ENCODE measurements at places on chromosomes 2 and 18. TPM values are rescaled to one million over a fixed set of nuclear protein-coding genes. Genes with fewer than 3 reads are reported as not detected.

Gene NEU2
- polyA plus RNA-seq, result not detected

Gene ALPP
- not detected for polyA plus RNA-seq

Gene NCKAP5
- polyA plus RNA-seq, result 7.3 TPM

Gene DSG4
- polyA plus RNA-seq, result not detected

Gene LBX2
- polyA plus RNA-seq, result 1.3 TPM

Gene CD207
- not detected for polyA plus RNA-seq

Gene SPATA3
- polyA plus RNA-seq, result not detected

Gene CACNB4
- polyA plus RNA-seq, result 5.1 TPM

Gene RIT2
- not detected for polyA plus RNA-seq

- DNase-seq, result no peak
Measured at GRCh38 chr2:196995757-196996314, 69.3 kb upstream of the PGAP1 start.

- DNase-seq, result no peak
Measured at GRCh38 chr2:57864926-57865325, 181.7 kb upstream of the VRK2 start.

- no peak for DNase-seq
Measured at GRCh38 chr2:212030709-212031108, 507.9 kb downstream of the ERBB4 start.

- no peak for DNase-seq
Measured at GRCh38 chr18:44709307-44710126, 28.8 kb downstream of the SETBP1 start.

GRCh38 chr18:42545825-42546224 is 569.7 kb downstream of the RIT2 start:
- DNase-seq, result peak; percentile 4

DNA sequence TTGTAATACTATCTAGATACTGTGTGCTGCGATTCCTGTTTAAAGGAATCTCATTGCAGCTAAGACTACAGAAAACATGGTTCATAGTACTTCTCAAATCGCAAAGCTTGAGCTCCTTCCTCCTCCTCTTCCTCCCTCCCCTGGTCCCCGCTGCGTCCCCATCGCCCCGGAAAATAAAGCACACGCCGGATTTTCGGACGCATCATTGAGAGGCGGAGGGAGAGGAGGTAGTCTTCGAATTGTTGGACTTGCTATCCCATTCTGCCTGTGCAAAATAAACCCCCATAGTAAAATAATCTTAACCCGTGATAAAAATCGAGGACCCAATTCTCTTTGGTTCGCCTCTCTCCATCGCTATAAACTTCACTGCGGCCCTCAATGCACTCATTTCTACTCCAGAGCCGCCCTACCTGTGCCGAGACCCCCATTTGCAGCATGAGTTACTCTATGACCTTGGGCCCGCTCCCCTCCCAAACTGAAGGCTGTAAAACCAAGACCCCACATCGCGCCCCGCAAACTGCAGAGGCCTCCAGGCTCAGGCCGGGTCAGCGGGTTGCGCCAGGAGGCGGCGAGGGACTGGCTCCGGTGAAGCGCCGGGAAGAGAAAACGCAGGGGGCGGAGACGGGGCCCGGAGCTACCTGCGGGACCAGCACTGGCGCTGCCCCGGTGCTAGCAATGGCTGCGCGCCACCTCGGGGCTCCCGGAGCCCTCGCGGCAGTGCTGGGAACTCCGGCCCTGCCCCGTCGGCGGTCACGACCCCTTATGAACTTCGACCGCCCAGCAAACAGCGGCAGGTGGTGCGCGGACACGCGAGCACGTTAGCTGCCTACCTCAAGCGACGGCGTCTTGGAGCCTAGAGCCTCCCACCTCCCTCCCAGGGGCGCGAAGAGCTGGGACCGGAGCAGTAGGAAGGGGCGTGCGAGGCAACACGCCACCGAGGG is 649 bp downstream of the ESCO1 start:
- DNase-seq, result no peak

GRCh38 chr2:156021146-156022040 is 311.1 kb downstream of the NR4A2 start:
- DNase-seq, result no peak

GRCh38 chr2:11920993-11921583 is 174.7 kb downstream of the LPIN1 start:
- no peak for DNase-seq

- no peak for DNase-seq
Measured at GRCh38 chr2:152072011-152072410, 26.8 kb downstream of the CACNB4 start.

DNA sequence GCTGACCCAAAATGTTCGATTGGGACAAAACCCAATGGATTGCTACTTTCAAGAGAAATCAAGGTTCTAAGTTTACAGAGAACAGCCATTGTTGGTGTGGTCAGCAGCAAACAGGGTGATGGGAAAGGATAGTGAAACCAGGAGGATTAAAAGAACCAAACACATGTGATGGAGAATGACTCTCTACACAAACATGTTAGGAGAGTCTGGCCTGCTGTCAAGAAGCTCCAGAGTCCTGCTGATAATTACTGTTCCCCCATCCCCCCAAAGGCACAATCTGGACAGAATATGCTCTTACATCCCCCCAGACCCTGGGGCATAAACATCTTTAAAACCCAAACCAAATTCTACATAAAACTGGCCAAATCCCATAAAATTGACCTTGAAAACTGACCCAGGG is 32.0 kb upstream of the ACYP2 start:
- DNase-seq, result no peak

GRCh38 chr2:121400201-121400600 is 115.2 kb upstream of the TFCP2L1 start:
- DNase-seq, result no peak

GRCh38 chr2:169131587-169132512 is 62.5 kb downstream of the DHRS9 start:
- DNase-seq, result peak; percentile 56

GRCh38 chr2:154556607-154557006 is 141.9 kb upstream of the KCNJ3 start:
- no peak for DNase-seq

- no peak for DNase-seq
Measured at GRCh38 chr18:75199327-75199726, 9.6 kb downstream of the PTGR3 start.

DNA sequence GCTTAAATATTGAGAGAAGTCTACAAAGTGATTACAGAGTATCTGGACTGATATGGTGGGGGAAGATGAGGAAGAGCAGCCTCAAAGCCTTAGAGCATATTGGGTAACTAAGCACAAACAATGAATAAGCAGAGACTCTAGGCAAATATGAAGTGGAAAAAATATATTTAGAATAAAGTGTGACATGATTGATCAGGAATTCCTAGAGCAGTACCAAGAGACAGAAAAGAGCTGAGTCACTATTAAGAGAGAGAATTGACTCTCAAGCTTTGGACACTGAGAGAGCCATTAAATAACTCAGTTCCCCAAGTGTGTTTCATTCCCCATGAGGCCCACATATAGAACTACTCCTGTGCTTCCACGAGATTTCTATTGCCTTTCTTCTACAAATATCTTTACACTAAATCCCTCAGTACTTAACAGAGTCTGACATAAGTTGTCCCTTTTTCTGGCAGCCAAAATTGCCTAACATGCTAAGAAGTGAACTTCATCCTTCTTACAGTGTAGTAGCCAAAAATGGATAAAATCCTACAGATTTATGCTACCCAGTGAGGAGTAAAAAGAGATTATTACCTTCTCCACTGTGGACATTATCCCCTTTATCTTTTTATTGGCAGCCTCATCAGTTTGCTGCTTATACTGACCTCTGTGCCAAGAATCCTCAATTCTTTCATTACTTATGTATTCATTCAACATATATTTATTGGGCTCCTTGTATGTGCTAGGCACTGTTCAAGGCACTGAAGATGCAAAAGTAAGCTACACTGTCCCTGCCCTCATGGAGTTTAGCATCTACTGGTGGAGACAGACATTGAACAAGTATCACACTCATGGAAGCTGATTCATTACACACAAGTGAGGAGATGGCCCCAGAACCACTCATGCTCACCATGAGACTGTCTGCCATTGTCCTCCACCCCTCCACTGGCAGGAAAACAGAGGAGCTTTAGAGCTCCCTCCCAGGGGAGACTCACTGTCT is 45.4 kb downstream of the SLC40A1 start:
- DNase-seq, result peak; percentile 67

DNA sequence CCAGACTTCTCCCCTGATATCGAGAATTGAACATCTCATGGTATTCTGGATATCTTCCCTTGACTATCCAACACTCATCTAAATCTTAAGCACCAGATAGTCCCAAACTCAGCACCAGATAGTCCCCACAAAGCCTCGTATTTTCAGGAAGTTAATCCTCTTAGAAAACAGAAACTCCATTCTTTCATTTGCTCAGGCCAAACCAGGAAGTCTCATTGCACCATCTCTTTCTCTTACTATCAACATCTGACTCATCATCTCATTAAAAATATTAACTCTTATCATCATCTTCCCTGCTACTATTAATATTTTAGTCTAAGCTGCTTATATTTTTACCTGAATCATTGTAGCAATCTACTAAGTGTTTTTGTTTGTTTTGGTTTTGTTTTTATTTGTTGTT is 286.4 kb downstream of the GALNT13 start:
- no peak for DNase-seq

DNA sequence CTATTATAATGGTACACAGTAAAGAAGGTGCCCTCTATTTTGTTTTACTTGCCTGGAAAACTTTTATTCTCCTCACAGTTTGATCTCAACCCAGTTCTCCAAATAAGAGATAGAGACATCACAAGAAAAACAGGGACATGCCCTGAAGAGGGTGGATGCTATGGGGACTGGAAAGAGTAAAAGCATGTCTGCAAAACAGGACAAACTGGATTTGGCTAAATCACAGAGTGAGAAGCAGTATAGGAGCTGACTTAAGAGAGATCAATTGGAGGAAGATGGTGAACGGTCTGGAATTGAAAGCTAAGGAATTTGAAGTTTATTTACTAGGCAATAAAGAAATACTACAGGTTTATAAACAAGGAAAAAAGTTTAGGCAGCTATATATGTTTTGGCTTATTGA is 33.0 kb downstream of the SP140L start:
- DNase-seq, result no peak

GRCh38 chr18:58386780-58387179 is 242.1 kb downstream of the ALPK2 start:
- DNase-seq, result no peak

DNA sequence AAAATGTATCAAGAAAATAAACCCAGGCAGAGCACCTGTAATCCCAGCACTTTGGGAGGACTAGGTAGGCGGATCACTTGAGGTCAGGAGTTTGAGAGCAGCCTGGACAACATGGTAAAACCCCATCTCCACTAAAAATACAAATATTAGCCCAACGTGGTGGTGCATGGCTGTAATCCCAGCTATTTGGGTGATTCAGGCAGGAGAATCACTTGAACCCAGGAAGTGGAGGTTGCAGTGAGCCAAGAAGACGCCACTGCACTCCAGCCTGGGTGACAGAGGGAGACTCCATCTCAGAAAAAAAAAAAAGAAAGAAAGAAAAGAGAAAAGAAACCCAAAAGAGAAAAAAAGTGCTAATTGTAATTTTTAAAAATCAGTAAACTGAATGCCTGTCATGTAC is 41.4 kb downstream of the DDX18 start:
- DNase-seq, result no peak
